HS-27A (cell line): ENCODE measurements at places on chromosomes 2 and 18.

GRCh38 chr18:55233857-55234256, 274.6 kb upstream of the CCDC68 start:
- no peak for DNase-seq

GRCh38 chr2:35530615-35531135, 824.9 kb upstream of the CRIM1 start:
- no peak for DNase-seq

DNA sequence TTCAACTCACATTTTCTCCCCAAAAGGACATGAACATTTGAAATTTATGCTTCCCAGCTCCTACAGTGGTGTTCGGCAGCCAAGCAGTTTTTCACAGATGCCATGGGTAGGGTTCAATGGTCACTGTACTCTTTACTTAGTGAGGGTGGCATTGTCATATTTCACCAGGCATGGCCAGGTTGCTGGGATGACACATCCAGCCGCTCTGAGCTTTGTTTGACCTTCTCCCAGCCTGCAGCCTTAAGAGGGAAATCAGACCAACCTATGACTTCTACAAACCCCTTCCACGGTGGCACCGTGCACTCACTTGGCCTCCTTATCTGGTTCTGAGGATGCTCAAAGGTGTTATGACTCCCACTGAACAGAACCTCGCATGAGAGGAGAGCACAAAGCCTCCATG, 108.4 kb upstream of the SH3BP4 start:
- no peak for DNase-seq

DNA sequence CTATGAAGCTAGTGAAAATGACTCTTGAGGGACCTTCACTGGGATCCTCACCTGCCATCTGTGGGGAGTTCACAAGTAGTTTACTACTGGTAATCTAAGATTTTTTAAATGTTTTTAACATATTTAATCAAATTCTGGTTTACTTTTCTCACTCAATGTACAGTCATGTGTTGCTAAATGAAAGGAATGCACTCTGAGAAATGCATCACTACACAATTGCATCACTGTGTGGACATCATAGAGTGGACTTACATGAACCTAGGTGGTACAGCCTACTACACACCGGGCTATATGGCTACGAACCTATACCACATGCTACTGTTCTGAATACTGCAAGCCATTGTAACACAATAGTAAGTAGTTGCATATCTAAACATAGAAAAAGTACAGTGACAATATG, 528.0 kb downstream of the BCL11A start:
- no peak for DNase-seq

DNA sequence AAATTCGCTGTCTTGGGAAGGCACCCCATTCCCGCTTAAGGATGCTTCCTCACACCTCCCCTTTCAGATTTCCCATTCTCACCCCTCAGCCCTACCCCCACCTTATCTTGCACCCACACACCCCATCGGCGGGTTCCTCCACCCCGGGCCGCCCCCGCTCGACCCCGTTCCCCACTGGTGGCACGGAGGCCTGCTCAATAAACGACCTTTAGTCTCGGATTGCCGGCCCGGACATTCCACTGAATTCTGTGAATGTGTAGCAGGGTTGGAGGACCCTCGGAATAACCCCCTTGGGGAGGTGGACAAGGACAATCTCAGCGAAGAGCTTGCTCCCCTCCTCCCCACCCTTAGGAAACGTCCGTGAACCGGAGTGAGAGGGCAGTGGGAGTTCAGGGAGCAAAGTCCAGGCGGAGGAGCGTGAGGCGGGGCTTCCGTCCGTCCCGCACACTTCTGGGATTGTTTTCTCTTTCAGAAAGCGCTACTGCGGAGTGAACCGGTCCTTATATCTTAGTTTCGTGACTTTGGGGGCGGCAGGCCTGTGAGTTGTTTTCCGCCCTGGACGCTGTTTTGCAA, 2.8 kb upstream of the LBX2 start:
- no peak for DNase-seq

DNA sequence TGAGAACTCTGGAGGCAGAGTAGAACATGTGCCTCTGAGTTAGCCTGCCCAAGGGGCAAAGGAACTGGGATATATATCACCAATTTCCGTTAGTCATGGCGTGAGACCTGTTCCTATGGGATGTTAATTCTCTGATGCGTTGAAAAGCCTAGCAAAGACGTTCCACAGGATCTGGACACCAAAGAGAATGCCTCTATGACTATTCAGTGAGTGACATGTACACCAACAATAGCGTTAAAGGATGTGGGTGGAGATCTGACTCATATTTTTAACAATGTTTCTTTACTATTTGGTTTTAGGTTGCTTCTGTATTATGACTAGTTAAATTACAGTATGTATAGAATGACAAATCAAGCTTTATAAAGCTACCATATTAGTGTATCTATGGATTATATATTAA, 320.9 kb upstream of the MC4R start:
- no peak for DNase-seq

DNA sequence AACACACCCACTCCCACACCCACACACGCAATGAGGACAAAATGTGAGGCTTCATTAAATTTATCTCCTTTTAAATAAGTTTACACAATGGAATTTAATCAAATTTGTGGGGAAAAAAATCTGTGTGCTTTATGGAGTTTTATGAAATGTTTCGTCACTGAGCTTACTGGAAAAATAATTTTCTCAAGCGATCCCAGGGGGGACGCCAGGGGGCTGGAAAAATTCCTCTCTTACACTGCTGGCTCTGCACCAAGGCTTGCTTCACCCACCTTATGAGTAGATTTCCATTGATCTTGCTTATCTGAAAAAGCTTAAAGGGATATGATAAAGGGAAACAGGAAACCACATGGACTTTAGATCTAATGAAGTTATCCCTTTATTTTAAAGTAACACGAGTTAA, 95.5 kb downstream of the CABYR start:
- DNase-seq: no peak

GRCh38 chr2:8204711-8205110, 477.1 kb upstream of the ID2 start:
- no peak for DNase-seq

GRCh38 chr2:120766470-120767351, 31.0 kb downstream of the GLI2 start:
- DNase-seq: no peak

DNA sequence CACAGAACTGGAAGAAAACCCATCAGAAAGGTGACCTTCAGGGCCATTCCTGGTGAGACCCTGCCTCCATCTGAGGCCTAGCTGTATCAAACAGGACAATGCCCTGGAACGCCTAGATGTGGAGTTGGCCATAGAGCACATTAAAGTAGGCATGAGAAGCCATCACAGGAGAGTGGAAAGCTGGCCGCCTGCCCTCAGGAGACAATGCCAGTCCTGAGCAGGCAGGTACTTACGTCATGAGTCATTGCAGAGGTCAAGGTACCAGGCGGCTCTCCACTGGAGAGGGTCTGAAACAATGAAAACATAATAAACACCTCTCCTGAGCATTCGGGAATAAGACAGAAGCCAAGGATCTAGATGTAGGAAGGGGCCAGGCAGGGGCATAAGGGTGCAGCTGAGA, 68.6 kb downstream of the CCDC93 start:
- no peak for DNase-seq

DNA sequence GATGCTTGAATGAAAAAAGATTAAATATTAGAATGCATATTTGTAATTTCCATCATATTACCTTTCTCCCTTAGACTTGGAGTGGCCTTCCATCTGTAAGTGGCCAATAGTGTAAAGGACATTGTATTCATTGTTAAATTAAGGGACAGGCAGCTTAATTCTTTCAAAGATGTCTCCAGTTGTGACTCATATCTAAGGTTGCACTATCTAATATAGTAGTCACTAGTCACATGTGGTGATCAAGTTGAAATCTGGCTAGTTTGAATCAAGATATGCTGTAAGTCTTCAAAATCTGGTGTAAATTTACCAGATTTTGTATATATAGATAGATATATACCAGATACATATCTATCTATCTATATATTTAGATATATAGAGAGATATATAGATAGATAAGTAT, 52.4 kb upstream of the AGPS start:
- no peak for DNase-seq

DNA sequence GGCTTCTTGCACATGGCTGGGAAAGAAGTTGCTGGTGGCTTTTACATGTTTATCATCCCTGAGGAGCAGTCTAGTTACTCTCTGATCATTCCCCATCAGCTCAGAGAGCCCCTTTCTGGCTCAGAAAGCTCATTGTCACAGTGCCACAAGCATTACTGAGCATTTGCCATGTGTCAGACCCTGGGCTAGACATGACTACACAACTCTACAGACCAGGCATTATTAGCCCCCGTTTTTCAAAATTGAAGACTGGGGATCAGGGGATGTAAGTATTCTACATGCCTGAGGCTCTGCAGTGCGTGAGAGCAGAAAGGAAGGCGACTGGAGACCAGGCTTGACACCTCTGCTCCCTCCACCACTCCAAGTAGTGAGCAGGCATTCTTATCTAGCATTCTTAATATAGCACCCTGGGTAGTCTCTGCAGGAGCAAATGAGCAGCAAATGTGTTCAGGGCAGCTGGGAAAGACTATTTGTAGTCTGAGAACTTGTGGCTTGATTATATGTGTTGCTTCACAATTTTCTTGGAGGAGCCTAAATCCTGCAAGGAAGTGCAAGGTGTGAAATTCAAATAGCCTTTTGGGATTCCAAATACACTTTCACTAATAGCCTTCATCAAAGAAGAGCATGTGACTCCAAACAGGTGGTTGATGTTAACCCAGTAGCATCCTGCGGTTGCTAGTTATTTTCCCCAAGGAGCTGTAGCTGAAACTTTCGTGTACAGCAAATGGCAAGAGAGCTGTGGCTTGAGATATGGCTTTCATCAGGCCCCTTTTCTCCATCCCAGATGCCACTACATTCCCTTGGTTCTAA, 143.2 kb downstream of the DDX1 start:
- no peak for DNase-seq

- no peak for DNase-seq
These were observed 38.5 kb downstream of the PNO1 start for GRCh38 chr2:68196120-68196716.

DNA sequence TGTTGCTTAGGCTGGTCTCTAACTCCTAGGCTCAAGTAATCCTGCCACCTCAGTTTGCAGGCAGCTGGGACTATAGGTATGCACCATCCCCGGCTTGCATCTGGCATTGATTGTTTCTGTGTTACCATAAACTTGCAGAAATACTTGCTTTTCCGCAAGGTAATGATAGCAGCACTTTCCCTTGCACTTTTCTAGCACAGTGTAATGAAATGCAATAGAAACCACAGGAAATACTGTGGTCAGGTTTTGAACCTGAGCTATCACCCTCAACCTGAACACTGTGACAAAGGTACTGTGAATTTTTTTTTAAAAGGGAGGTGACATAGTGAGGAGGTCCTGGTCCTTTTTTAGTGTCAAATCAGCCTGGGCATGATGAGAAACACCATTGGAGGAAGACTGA, 38.3 kb downstream of the DHRS9 start:
- DNase-seq: no peak

- no peak for DNase-seq
These were observed 252.2 kb upstream of the CDH7 start for GRCh38 chr18:65498605-65499004.

- no peak for DNase-seq
These were observed 27.3 kb downstream of the RNF144A start for GRCh38 chr2:6944555-6944954.

DNA sequence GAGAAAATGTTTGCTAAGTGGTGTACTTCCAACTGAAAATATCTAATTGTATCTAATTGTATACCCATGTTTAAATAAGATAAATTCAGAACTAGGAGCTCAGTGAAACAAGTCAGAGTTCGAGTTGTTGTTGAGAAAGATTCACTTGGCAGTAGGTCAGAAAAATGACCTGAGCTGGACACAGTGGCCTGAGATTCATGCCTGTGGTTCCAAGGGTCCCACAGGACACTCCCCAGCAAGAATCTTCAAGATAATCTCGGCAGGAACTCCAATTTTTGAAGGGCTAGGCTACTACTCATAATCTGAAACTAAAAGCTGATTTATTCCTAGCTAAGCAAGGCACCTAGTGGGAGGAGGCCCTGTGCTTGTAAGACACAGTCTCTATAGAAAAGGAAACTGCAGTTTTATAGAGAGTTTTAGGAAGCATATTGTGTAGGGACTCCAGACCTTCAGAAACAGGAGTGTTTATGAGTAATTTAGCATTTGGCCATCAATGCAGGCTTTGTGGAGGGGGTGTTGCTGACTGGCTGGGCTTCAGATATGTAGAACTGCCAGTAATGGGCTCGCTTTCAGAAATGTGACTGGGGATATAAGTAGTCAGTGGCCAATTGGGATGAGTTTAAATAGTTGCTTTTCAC, 43.2 kb downstream of the SP140 start:
- no peak for DNase-seq

- peak; percentile 79 for DNase-seq
These were observed 129.8 kb upstream of the RAB6C start for GRCh38 chr2:129849559-129850160.

DNA sequence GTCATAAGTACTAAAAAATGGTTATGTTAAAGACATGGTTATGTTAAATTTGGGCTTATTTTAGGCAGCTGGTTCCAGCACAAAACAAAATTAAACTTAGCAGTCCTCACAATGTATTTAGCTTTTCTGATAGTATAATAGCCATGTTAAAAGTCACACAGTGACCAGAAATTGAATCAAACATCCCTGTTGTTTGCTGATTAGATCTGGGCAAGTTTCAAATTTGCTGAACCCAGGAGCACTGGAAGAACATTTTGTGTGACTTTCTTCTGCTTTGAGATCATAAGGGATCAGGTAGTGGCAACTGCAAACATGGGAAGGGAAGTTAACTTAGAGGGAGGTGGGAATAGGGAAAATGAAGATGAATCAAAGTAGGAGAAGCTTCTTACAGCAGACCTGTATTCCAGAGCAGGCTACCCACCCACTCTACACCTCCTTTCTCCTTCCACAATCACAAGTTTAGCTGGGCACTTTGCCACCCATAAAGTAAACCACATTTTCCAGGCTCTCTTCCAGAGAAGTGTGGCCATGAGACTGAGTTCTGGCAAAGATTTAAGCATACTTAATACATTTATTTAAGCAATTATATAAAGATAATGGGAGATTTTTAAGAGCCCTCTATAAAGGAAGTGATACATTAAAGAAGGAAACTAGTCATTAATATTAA, 616.1 kb upstream of the LRATD1 start:
- DNase-seq: peak; percentile 38

DNA sequence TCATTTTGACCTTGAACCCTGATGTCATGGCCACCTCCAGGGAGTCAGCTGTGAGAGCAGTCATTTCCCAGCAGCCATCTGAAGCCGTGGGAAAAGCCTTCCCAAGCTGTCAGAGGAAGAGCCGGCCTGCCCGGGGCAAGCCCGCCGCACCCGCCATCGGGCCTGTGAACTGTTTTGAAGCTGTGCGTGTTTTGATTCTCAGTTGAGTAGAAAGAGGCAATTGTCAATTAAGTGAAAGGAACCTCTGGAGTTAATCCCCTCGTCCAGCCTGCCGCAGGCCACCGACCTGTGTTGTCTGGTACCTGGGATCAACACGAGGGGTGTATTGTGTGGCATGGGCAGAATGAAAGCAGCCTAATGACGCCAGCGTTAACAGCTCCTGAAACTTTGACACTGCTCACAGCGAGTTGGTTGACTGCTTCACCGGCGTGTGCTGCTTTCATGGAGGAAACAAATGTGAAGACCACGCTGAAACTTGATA, 318.4 kb downstream of the AGAP1 start:
- DNase-seq: no peak
